ENCODE measurements at places on chromosomes 2 and 18.
A peak's percentile ranks its signal among the peaks of the same experiment; 100 is the strongest.

DNA sequence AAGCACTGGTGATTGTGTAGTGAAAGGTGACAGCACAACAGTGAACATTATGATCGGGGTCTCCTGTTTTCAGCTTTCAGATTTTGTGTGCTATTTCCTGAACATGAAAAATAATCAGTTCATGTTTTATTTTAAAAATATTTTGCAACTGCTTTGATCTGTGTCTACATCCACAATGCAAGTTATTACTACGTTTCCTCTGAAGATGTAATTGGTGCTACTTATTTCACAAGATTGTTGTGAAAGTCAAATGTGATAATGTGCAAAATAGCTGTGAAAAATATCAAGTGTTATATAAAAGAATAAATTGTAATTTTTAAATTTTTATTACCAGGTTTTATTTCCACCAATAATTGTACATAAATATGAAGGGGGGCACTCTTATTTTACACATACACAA is 6.1 kb upstream of the GCA start:
- no peak for DNase-seq

GRCh38 chr2:231342061-231342711 is 53.3 kb upstream of the B3GNT7 start:
- DNase-seq: no peak

DNA sequence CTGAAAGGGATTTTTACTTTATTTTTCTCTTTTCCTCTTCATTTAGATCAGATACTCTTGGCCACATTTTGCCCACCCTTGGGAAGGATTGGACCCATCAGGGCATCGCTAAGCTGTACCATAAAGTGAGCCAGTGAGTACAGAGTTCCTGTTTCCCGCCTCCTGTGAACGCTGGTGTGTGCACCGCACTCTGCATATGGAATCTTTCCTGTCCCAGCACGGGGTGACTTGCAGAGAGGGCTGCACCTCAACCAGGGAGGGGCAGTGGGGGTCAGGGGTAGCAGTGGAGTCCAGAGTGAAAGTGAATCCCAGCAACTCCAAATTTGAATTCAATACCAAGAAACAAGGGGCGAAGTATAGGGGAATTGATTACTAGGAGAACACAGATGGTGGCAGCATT is 58.6 kb downstream of the LPIN1 start:
- no peak for DNase-seq

- no peak for DNase-seq
Measured at GRCh38 chr2:206415618-206416243, 27.6 kb upstream of the ADAM23 start.

DNA sequence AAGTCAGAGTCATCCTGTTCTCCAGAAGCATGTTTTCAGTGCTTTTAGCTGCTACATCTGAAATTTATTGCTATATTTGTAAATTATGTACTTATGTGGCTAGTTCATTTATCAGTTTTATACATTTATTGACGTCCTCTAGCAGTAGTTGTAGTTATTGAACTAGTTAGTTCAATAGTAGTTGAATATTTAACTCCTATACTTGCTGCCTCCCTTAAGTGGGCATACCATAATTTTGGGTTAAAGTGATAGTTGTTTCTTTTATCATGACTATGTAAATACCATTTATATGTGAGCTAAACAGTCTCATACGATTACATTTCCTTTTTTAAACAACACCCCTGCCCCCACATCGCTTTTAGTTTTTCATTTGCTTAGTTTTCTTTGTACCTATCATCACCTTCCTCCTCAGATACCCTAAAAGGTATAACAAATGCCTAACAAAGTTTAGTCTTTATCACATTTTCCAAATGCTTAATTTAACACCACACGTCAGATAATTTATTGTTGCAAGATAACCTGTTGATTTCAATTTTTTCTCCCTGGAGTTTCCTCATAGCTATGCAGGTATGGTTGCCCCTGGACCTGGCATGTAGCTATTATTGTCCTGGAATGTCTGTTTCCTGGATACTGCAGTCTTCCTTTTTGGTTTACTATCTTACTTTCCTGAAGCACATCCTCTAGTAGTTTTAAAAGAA is 8.8 kb downstream of the MAP4K4 start:
- no peak for DNase-seq

DNA sequence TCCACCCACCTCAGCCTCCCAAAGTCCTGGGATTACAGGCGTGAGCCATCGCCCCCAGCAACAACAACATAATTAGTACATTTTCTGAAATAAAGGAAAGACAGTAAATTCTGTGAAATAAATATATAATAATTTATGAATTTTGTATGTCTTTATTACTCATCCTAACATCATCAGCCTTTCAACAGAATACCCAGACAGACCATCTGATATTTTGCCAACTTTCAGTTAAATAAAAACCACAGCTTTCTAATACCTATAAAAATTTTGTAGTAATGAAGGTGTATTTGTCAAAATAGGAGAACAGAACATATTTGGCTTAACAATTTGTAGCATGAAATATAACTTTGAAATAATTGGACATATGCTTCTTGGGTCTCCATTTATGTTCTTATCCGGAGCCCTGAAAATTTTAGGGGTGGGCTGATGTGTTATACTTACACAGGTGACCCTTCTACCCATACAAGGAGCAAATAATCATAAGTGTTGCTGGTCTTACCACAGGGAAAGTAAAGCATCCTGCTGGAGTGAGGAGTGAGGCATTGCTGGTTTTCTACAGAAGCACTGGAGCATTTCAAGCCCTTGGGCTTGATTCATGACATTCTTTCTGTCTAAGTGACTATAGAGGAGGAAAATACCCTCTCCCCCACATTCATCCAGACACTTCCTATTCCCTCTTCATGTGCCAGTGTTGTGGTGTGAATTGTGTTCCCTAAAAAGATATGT is 99.3 kb downstream of the SPOPL start:
- DNase-seq: no peak

GRCh38 chr2:124485659-124486058 is 460.6 kb downstream of the CNTNAP5 start:
- no peak for DNase-seq

DNA sequence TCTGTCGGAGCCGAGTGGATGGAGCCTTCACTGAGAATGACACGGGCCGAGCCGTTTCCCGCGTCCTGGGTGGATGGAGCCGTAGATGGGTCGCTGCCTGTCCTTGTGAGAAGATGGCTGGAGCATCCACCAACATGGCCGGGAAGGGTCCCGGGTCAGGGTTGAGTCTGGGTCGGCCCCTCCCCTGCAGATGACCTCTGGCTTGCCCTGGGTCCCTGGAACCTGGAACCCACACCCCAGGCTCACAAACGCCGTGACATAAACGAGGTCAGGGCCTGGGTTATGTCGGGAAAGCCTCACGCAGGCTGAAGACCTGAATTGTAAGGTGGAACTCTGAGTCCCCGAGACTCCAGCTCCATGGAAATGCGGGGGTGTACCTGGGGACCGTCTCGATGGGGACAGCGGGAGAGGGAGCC is 94.9 kb downstream of the NFATC1 start:
- no peak for DNase-seq

GRCh38 chr2:215870088-215870490 is 143.3 kb downstream of the MREG start:
- no peak for DNase-seq

DNA sequence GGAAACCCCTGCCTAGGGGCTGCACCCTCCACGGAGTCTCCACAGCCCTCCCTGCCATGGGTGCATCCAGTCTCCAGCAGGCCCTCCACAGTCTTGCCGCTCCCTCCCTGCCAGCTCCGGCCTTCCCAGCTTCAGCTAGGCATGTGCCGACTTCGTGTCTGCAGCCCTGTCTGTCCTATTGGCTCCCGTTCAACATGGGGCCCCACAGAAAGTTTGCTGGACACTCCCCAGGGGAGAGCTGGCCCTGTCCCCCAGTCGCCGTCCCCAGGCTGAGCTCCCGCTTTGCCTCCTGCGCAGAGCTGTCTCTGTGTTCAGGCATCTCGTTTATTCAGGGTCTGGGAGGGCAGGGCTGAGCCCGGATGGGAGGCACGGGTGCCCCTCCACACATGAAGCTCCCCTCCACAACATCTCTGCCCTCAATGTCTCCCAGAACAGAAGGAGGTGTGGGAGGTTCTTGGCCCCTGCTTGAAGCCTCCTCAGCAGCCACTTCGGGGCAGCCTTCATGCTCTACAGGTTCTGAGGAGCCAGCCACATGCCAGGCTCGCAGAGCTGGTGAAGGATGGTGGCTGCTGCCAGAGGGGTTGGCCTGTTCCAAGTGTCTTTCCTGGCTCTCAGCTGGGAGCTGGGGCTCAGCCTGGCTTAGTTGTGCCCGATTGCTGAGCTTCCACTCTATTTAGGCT is 120.1 kb upstream of the PXDN start:
- no peak for DNase-seq

DNA sequence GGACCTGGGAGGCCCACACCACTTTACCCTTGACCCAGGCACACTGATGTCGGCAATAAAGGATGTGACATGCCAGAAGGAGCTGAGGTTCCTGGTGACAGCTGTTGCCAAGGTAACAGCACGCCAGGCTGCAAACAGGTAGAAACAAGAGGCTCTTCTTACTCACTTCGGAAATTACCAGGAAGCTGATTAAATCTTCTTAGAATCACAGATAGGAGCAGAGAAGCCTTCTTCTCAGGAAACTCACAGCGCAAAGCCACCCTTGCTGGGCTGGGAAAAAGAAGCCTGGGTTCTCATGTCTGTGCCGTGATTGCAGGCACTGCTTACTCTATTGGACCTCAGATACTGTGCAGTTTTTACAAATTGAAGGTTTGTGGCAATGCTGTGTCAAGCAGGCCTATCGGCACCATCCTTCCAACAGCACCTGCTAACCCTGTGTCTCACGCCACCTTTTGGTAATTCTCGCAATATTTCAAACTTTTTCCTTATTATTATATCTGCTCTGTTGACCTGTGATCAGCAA is 61.0 kb upstream of the TAF1B start:
- DNase-seq: peak; percentile 24

- DNase-seq: peak; percentile 58
Measured at GRCh38 chr2:224973112-224974016, 68.9 kb downstream of the DOCK10 start.

DNA sequence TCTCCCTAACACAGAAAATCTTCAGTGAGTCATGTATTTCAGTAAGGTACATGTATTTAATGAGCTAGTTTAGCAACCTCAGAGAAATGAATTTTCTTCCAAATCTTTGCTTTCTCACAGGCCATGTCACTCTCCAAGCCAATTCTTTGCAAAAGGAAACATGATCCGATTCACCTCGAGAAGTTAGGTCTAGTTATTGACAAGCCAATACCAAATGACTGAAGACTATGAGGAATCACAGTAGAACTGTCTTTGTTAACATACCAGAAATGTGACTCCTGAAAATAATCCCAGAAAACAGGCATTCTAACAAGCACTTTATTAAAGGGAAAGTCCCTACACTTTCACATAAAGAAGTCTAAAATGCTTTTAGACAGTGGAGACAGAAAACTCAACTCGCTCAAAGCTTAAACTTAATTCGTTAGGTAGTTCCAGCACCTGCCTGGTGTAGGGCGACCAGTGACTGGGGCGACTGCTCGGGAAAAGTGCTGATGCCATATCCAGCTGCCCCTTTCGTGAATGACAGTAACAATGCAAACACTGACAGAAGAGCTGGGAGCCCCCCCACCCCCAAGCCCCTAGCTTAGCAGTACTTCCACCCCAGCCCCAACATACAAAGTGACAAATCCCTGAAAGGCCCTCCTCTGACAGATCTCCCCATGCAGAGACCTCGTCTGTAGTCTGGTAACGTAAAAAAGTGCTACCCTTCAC is 1.8 kb downstream of the MEMO1 start:
- peak; percentile 59 for DNase-seq

DNA sequence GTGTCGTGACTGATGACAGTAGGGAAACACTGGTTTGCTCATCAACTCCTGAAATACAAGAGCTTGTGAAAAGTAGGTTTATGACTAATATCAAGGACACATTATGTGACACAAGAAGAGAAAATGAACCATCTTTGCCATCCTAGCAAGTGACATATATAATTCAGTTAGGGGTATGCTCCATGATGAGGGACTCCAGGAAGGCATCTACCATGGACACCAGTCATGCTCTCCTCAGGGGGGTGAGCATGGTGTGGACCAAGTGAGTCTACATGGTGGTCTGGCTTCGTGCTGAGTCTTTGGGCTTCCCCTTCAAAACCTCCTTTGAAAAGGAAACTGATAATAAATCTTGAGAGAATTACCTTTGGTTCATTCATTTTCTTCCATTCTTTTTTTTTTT is 11.7 kb upstream of the SERPINB5 start:
- DNase-seq: no peak

DNA sequence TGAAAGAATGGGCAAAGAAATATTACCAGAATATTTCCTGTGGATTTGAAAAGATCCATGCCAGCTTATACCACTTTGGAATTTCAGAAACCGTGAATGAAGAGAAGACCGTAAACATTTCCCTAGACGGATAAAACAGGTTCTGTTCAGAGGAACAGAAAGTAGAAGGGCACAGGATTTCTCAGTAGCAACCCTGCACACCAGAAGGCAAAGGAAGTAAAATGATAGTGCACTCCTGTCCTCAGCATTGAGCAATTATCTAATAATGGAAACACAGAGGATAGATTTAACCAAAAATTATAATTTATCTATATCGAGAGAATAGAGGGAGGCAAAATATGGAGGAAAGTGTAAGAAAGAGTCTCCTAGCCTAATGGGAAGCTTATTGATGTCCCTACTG is 87.0 kb upstream of the ITGA6 start:
- no peak for DNase-seq

GRCh38 chr2:144233317-144233716 is 286.6 kb downstream of the ZEB2 start:
- no peak for DNase-seq

DNA sequence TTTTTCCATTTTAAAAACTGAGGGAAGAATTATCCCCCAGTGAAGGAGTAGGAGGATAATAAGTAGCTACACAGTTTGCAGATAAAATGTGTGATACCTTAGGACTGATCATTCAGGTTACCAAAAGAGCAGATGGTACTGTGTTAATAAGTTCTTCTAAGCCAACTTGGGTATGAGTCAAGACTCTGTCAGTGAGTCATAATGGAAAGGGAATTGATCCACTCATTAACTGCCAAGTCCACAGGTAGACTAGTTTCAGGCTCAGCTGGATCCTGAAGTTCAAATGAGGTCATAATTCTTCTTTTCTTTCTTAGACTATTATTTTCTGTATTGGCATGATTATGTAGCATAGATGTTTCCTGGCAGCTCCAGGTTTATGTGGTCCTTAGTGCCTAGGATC is 142.4 kb upstream of the ALPP start:
- peak; percentile 56 for DNase-seq

DNA sequence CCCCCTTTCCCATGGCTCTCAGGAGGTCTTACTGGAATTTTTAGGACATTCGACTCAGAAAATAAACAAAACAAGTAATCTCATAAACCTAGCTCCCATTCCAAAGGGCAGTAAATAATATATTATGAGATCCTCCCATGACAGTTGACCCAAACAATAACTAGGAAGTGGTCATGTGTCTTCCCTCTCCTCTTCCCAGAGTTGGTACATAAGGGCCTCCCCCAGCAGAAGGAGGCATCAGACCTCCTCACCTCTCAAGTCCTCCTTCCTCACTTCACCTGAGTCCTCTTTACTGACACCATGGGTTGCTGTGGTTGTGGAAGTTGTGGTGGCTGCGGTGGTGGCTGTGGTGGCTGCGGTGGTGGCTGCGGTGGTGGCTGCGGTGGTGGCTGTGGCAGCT is at the start of gene SCYGR7:
Gene SCYGR7, plus strand, starts transcription at position 301 of the 400 bp plus-strand sequence. Its CDS starts 0 bp downstream, at position 301.
- no peak for DNase-seq

- peak; percentile 95 for DNase-seq
Measured at GRCh38 chr2:189474526-189474925, 33.3 kb downstream of the WDR75 start.

- DNase-seq: no peak
Measured at GRCh38 chr2:20579866-20580265, 71.0 kb downstream of the HS1BP3 start.

- no peak for DNase-seq
Measured at GRCh38 chr2:180890781-180891180, 89.6 kb upstream of the UBE2E3 start.

Measured in NCI-H82 (cell line).